LNCaP clone FGC (cell line): ENCODE measurements at places on chromosomes 5 and 9.

- no peak for DNase-seq
Observed at GRCh38 chr5:168006456-168007130, 284.9 kb upstream of the WWC1 start.

- DNase-seq: no peak
Observed at GRCh38 chr9:34691936-34692315, 850 bp upstream of the CCL19 start.

DNA sequence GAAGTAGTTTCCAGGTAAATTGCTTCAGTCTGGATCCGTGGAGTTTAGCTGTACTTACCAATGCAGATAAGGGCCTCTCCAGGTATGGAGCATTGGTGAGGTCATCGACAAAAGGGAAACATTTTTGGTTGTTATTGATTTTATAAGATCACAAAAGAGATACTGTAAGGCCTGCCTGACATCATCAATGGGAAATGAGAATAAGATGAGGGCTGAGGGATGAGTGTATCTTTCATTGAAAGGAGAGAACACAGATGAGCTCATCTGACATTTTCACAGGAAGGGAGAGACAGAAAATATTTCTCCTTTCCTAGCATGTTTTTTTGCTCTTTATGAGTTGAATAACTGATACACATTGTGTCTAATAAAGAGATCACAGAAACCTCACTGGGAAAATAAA is 233.6 kb downstream of the SAXO1 start:
- no peak for DNase-seq

DNA sequence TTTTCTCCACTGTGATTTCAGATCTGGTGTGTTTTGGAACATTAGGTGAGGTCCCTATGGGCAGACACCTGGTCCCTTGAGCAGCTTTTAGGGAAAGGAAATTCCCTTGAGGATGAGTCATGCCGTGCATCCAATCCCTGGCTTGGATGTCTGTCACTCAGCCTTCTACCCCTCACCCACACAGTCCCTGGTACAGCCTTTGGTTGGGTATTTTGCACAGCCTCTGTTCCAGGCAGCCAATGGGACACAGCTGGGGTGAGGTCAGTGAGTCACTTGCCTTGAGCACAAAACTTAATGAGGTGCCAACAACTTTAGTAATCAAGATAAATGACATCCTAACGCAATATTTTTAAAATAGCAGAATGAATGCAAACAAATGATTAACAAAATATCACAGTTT is 22.7 kb upstream of the SVEP1 start:
- no peak for DNase-seq

- DNase-seq: no peak
Observed at GRCh38 chr5:147957901-147958300, 51.6 kb upstream of the C5orf46 start.

GRCh38 chr9:129696944-129697655 is 31.7 kb downstream of the PRRX2 start:
- peak; percentile 7 for DNase-seq

GRCh38 chr5:78647838-78648358 is 674 bp downstream of the LHFPL2 start:
- no peak for DNase-seq

DNA sequence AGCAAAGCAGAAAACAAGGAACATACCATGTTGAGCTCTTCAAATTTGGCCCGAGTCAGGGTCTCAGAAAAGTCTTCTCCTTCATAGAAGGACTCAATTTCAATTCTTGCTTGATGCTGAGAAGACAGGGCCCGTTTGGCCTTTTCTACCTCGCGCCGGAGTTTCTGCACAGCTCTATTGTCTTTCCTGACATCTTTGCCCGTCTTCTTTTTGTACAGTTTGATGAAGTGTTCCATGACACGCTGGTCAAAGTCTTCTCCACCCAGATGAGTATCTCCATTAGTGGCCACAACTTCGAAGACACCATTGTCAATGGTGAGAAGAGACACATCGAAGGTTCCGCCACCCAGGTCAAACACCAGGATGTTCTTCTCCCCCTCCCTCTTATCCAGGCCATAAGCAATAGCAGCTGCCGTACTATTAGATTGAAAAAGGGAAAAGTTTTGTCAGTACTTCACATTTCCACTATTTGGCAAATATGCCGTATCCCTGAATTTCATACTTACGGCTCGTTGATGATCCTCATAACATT is 2.2 kb downstream of the HSPA5 start:
- no peak for DNase-seq

GRCh38 chr5:96924016-96924443 is 11.8 kb upstream of the LNPEP start:
- peak; percentile 96 for DNase-seq

- no peak for DNase-seq
Observed at GRCh38 chr9:12930906-12931305, 156.1 kb downstream of the LURAP1L start.
